ENCODE measurements at places on chromosomes 2 and 18.

DNA sequence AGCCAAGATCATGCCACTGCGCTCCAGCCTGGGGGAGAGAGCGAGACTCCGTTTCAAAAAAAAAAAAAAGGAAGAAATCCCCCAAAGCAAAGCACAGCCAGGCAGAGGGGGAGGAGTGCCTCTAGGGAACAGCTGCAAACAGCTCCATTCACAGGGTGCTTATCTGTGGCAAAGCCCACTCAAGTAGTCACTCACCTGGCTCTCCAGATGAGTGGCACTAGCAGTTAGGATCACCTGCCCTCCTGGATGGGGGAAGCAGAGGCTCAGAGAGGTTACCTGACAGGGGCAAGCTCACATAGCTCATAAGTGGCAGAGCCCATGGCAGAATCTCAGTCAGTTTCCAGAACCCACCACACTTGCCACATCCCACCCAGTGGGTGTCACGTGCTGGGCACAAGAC is 30.3 kb downstream of the TFCP2L1 start:
- no peaks in the 10 kb centered on the region for H3K36me3 ChIP-seq
- H3K27me3 ChIP-seq, result peaks cover 5% of the 10 kb centered on the region
- peaks cover 4% of the 10 kb centered on the region for H3K4me1 ChIP-seq
- no peak overlapping the region for H3K4me3 ChIP-seq
- no peak overlapping the region for H3K27ac ChIP-seq

DNA sequence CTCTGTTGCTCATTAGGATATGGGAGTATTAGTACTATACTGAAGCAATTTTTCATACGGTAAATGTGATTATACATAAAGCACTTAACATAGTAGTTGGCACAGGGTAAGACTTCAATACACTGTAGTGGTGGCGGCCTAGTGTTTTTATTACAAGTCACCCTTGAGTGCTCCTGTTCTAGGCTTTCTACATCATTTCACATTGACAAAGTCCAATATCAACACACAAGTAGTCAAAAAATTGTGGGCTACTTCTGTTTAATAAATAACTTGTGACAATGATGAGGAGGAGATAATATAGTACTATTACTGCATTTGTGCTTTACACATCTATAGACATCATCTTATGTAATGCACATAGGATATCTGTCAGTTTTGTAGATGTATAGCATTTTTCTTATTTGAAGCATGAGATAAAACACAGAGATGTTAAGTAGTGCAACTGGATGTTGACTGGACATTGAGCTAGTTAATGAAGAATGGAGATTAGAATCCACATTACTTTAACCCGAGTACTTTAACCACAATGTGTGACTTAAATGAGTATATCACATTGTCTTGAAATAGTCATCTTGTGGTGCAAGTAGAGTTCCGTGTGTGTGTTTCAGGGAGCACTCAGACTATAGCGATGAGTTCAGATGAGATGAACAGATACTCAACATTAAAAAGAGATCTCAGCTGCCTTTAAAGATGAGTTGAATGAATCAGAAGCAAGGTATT is 134.8 kb downstream of the ZNF385B start:
- H3K27ac ChIP-seq, result no peak overlapping the region
- no peak overlapping the region for H3K4me3 ChIP-seq
- no peak for DNase-seq
- no peaks in the 10 kb centered on the region for H3K4me1 ChIP-seq
- no peaks in the 10 kb centered on the region for H3K27me3 ChIP-seq
- no peaks in the 10 kb centered on the region for H3K36me3 ChIP-seq

GRCh38 chr2:54584598-54584997 is 128.5 kb downstream of the SPTBN1 start:
- peaks cover 82% of the 10 kb centered on the region for H3K4me1 ChIP-seq
- peaks cover 16% of the 10 kb centered on the region for H3K36me3 ChIP-seq
- H3K4me3 ChIP-seq, result no peak overlapping the region
- H3K27ac ChIP-seq, result no peak overlapping the region
- no peak for DNase-seq
- no peaks in the 10 kb centered on the region for H3K27me3 ChIP-seq

DNA sequence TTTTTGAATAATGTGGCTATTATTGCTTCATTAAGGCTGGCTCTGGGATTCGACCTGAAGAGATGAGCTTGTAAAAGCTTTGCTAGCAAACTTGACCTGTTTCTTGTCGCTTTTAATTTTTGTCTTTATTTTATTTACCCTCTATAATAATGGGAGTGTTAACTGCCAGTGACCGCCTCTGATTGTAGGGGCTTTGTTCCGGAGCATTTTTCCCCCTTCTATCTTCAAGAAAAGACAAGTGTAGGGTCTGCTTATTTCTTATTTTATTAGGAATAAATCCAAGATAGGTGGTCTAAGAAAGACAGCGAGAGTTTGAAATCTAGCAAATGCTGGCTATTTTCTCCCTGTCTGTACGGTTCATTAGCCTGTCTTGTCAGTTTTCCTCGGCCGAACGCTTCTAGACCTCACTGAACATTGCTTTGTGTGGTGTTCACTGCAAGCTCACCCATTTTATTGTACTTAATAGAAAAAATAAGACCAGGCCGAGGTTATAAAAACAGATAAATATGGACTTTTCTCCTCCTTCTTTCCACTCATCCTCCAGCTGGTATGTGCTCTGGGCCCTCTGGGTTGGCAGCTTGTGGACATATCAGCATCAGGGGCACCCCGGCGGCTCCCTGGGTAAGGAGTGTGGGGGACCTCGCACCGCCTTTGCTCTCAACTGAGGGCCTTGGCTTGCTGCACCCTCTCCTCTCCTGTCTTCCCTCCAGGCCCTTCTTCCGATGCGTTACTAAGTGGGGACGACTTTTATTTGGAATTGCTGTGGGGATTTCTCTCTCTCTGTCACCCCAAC is 8.5 kb downstream of the MEIS1 start:
- H3K27ac ChIP-seq, result no peak overlapping the region
- H3K4me1 ChIP-seq, result no peaks in the 10 kb centered on the region
- no peak overlapping the region for H3K4me3 ChIP-seq
- DNase-seq, result no peak
- H3K27me3 ChIP-seq, result peaks cover 60% of the 10 kb centered on the region

DNA sequence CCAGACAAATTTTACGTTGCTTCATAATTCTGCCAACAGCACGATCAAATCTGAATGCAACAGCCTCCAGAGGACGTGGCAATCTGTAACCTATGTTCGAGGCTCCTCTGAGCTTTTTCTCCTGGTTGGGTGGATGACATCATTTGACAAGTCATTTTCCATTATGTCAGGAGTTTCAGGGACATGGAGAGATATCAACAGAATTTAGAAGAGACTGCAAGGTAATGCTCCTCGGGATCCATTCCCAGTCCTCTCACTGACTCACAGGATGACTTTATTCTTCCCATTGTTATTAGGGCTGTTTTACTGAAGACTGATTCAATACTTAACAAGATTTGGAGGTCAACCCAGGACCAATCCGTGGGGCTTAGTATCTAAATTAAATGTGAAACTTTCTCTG is 72.5 kb upstream of the RNF152 start:
- no peaks in the 10 kb centered on the region for H3K36me3 ChIP-seq
- peaks cover 31% of the 10 kb centered on the region for H3K27me3 ChIP-seq
- no peaks in the 10 kb centered on the region for H3K4me1 ChIP-seq
- no peak overlapping the region for H3K27ac ChIP-seq

- no peak overlapping the region for H3K27ac ChIP-seq
- no peak for DNase-seq
- H3K27me3 ChIP-seq, result no peaks in the 10 kb centered on the region
- H3K36me3 ChIP-seq, result no peaks in the 10 kb centered on the region
- H3K4me3 ChIP-seq, result no peak overlapping the region
- H3K4me1 ChIP-seq, result no peaks in the 10 kb centered on the region
These were observed 402.2 kb downstream of the NR4A2 start for GRCh38 chr2:155930312-155930711.

GRCh38 chr2:222364285-222364895 is 60.0 kb upstream of the SGPP2 start:
- H3K36me3 ChIP-seq, result no peaks in the 10 kb centered on the region
- no peaks in the 10 kb centered on the region for H3K27me3 ChIP-seq
- H3K27ac ChIP-seq, result no peak overlapping the region
- no peak for DNase-seq

- no peaks in the 10 kb centered on the region for H3K36me3 ChIP-seq
- peaks cover 24% of the 10 kb centered on the region for H3K4me1 ChIP-seq
- H3K27me3 ChIP-seq, result no peaks in the 10 kb centered on the region
- peak; percentile 70 for DNase-seq
- H3K4me3 ChIP-seq, result no peak overlapping the region
These were observed 35.2 kb downstream of the FAM178B start for GRCh38 chr2:96951125-96951654.

DNA sequence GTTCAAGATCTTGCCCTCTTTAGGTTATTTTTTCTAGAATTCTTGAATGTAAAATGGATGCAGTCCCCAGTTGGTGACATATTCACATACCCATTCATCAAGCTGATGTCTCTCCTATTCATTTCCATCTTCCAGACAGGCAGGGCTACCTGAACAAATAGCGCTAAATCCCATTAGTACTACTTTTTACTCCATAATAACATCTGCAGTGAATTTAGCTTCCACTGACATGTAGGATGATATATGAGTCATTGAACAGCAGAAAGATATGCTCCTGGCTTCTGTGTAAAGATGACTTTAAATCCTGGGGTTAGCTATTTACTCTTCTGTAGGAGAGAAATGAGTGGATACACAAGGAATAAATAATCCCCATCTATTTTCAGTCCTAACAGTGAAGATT is 194.7 kb downstream of the RND3 start:
- no peaks in the 10 kb centered on the region for H3K27me3 ChIP-seq
- no peak overlapping the region for H3K4me3 ChIP-seq
- no peaks in the 10 kb centered on the region for H3K36me3 ChIP-seq
- DNase-seq, result no peak
- H3K27ac ChIP-seq, result no peak overlapping the region

DNA sequence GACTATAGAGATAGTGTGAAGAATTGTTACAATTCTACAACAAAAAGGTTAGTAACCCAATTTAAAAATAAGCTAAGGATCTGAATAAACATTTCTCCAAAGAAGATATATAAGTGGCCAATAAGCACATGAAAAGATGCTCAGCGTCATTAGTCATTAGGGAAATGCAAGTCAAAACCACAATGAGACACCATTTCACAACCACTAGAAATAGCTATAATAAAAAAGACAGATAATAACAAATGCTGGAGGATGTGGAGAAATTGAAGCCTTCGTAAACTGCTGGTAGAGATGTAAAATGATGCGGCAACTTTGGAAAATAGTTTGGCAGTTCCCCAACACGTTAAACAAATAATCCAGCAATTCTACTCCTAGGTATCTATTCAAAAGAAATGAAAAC is 366.5 kb upstream of the POU3F3 start:
- no peaks in the 10 kb centered on the region for H3K4me1 ChIP-seq
- no peak overlapping the region for H3K4me3 ChIP-seq

DNA sequence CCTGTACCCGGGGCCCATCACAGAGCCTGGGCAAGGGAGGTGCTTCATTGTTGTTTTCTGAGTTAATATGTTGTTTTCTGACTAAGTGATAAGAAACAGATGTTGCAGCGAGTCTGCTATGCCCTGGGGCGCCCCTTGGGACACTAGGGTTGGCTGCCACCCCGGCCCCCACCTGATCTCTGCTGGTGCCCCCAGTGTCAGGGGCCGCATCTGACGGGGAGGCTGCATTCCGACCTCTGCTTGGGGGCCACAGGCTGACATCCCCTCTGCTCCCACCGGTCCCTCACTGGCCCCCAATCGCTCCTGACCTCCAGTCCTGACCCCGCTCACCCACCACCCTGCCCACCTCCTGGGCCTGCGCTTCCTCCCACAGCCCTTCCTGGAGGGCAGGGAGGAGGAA is 65.9 kb downstream of the LONRF2 start:
- no peaks in the 10 kb centered on the region for H3K4me1 ChIP-seq
- no peaks in the 10 kb centered on the region for H3K27me3 ChIP-seq
- H3K36me3 ChIP-seq, result no peaks in the 10 kb centered on the region
- no peak overlapping the region for H3K4me3 ChIP-seq
- DNase-seq, result no peak
- H3K27ac ChIP-seq, result no peak overlapping the region

Data from activated T-helper 2 cell treated with anti-CD3 and anti-CD28 coated beads, Interferon-gamma antibody, Interleukin-2, Interleukin-4, amounts not matched to agents 10 μg/mL and 5 μg/mL and 100 μg/mL, durations not matched to agents 14 hours and 24 hours and 36 hours (primary cell).